ENCODE measurements at places on chromosomes 3 and 15.

- DNase-seq, result no peak
These were observed 17.5 kb upstream of the SPTSSB start for GRCh38 chr3:161388855-161389254.

GRCh38 chr3:30894521-30895251, at the start of gene GADL1:
TSS of gene GADL1 (minus strand) at chr3:30894661. CDS start at chr3:30894614, 47 bp downstream.
- peak; percentile 8 for DNase-seq

DNA sequence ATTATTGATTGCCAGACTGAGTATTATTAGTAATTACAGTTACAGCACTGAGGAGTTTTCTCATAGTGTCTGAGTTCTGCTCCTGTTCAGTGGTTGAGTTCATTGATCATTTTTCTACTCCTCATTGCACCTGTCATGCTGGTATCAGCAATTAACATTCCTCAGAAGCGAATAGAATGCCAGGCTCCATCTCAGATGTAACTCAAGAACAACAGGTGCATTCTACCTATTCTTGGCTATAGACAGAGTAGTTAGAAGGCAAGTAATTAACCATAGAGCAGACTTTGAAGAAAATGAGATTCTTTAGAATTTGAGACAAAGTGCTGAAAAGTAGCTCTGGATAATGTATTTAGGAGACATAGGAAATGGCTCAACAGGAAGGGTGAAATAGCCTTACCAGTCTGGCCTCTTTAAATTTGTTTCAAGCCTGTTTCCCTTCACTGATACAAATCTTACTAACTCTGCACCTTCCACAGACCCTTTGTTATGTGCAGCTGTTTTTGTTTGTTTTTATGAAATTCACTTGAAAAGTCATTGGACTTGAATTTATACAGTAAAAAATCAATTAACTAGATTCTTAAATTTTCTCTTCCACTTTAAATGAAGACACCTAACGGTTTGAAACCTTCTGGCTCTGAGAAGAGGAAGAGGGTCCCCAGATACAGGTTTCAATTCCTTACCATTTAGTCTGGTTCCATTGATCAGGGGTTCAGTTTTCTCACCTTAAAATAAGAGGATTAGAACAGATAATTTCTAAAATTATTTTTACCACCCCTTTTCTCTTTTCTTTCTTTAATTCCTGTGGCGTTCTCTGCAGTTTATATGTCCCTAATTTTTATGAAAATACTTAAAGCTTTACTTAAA, 109.6 kb downstream of the FNDC3B start:
- DNase-seq, result peak; percentile 67

DNA sequence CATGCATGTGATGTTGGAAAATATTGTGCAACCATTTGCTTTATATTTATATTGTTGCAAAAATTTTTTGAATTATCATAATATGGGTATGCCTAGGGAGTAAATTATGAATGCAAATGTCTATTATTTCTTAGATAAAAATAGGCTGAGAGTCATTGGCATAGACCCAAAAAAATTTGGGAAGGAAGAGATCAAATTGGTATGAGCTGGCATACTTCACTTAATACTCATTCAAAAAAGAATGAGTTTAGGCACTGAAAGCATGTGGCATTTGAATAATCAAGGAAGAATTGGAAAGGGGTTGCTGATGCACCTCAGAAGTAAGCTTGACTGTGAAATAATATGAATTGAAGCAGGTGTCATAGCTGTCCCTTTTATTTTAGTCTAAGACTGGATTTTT, 764.0 kb upstream of the DPPA4 start:
- DNase-seq, result no peak

GRCh38 chr3:160643994-160644393, 33.0 kb upstream of the ARL14 start:
- DNase-seq, result peak; percentile 14

- DNase-seq, result no peak
These were observed 33.4 kb downstream of the SH3BP5 start for GRCh38 chr3:15299036-15299435.

DNA sequence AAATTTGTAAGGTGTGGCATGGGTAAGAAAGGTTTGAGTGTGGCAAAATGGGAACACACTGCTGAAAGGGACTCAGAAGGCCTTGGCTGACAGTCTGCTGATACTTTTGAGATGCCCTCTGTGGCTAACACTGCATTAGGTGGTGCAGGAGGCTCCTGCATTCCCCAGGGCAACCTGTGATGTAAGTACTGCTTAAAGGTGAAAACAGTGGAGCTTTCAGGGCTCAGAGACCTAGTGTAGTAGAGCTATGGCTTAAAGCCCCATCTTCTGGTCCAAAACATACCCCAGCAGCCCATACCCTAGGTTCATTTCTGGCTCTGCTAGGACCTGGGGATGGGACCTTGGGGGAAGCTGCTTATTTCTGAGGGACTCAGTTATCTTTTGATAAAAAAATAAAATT, 374.1 kb downstream of the ERC2 start:
- no peak for DNase-seq

DNA sequence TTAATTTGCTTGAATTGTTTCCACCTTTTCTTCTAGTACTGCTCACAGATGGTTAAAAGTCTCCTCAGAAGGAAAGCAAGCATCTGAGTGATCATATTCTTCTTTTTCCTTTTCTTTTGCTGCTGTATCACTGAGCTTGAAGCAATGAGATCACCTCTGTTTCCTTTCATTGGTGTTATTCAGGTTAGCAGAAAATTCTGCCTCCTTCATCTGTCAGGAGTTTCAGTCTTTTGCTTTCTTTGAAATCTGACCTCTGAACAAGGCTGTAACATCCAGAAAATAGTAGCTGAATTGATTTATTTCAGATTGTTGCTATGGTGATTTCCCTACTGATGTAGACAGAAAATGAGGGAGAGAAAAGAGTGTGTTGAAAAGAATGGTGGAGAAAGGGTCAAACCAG, 343.0 kb downstream of the MFSD1 start:
- DNase-seq, result no peak

DNA sequence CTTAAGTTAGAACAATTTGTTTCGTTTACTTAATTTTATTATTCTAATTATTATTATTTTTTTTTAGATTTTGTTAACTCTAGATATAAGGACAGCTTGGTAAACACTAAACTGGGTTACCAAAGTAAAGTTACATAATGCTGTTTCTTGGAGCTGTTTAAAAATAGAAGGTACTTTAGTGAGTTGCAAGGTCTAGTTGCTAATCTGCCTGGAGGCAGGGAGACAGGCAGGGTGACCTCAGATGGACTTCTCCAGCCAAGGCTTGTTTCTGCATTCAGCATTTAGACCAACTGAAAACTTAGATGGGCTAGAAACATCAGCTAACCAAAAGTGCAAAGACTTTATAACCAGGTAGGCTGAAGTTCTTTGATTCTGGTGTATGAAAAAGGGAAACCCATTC, 336.4 kb upstream of the GRM7 start:
- DNase-seq, result no peak

DNA sequence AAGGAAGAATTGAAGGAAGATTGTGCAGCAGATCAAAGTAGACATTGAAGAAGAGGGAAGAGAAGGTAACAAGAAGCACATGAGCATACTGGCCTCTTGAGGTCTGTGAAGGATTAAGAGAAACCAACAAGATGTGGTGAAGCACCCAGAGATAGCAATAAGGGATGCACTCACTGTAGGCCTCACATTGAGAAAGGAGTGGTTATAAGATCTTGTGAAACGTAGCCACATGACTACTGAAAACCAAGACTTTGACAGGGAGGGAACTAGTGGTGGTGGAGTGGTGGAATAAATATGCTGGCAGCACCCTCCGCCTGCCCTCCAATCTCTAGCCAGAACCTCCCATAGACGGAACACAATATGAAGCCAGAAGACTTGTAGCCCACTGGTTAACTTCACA, 651.2 kb downstream of the DIPK2A start:
- no peak for DNase-seq

DNA sequence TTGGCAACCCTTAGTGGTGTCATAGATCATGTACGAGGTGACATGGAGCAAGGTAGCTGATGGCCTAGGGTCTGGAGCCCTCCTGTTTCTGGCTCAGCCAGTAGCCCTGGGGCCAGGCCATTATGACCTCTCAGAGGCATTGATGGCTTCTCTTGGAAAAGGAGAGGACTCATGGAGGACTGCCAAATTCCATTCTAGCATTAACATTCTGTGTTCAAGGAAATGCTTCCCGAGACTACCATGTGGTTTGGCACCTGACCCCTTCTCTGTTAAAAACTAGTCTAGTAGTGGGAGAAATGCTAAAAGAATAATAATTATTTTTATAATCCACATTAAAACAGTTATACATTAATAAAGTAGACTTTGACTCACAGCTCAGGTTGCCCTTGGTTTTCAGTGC, 40.2 kb upstream of the ADAMTSL3 start:
- no peak for DNase-seq

DNA sequence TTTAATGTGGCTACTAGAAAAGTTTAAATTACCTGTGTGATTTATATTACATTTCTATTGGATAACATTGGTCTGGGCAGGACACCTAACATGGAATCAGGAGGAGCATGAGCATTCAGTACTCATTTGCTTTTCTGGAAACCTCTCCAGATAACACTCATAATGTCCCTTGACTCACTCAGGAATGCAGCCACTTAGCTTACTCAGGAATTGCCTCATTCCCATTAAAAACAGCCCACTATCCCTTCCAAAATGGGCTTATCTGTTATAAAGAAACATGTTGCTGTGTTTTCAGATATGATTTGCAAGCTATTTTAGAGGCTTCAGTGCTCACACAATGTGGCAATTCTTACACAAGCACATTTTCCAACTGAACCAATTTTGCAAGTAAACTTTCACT, 17.1 kb downstream of the GBE1 start:
- DNase-seq, result peak; percentile 93

GRCh38 chr3:189849262-189849661, 218.1 kb downstream of the TP63 start:
- DNase-seq, result no peak

- DNase-seq, result no peak
These were observed 5.3 kb downstream of the SEMA7A start for GRCh38 chr15:74428442-74428787.

DNA sequence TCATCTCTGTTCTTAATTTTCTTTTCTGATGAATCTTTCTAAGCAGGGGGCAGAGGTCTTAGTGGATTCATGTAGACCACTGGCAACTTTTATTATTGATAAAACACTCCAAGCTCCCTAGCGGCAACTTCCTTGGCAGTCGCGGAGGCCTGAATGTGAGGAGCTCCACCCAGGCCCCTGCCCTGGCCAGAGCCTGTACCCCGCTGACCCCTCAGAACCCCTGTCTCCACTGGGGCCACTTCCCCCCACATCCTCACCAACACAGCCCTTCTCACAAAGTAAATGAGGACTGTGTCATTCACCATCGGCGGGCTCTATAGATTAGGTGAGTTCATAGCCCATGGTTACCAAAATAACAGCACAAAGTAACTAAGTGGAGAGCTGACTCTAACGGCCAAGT, 111.6 kb downstream of the TPRA1 start:
- no peak for DNase-seq

DNA sequence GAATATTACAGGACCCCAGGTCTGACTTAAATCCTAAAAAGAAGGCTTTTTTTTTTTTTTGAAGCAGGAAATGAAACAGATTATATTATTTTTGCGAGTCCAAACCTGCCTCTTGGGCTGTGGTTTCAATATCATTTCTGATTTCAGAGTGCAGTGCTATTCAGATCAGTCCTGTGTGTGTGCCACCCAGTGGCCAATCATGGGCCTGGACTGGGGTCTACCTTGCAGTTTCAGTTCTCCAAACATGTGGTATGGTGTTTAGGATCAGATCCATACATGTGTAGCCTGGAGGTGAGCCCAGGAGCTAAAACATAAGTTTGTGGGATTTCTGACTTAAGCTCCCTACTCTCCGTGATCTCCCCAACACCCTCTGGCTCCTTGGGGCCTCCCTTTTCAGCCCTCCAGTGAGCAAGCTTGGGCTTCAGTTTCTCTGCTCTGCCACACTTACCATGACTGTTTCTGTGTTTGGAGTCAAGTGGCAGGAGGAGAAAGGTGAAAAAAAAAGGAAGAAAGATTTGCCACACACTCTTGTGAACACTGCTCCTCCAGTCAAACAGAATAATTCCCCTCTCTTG, 12.1 kb upstream of the THSD4 start:
- DNase-seq, result peak; percentile 38

DNA sequence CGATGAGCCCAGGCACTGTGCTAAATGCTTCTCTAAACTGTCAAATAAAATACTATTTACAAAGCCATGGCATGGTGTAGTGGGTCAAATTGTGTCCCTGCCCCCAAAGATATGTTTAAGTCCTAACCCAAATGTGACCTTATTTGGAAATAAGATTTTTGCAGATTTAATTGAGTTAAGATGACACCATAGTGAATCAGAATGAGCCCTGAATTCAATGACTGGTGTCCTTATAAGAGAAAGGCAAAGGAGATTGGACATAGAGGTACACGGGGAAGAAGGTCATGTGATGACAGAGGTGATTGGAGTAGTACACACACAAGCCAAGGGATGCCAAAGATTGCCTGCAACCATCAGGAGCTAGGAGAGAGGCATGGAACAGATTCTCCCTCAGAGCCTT, 121.6 kb upstream of the VEPH1 start:
- DNase-seq, result no peak

- no peak for DNase-seq
These were observed 77.5 kb downstream of the CHSY1 start for GRCh38 chr15:101174152-101174920.

- peak; percentile 40 for DNase-seq
These were observed 23.5 kb upstream of the TNFSF10 start for GRCh38 chr3:172546628-172547214.

GRCh38 chr15:88900309-88900981, 5.1 kb upstream of the HAPLN3 start:
- no peak for DNase-seq

DNA sequence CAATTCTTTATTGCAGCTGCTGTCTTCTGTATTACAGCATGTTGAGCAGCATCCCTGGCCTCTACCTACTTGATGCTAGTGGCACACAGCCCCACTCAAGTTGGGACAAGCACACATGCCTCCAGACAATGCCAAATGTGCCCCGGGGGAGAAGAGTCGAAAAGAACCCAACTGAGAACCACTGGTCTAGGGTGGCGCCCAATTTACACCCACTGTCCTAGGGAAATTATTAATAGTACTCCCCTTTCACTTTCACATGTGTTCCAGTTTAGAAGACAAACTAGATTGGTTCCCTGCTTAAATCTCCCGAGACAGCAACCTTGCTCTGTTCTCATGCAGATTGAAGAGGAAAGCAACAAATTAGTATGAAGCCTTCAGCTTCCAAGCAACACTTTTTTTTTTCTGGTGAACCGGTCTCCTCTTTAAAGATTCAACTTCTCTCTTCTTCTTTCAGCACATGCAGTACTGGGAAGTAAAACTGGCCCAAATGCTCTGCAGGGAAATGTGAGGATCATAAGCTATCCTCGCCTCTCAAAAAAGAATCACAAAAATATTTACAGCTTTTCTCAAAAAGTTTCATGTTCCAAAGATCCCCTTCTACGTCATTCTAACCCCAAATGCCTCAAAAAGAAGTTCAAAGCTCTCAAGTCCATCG, 823.9 kb upstream of the CFAP20DC start:
- DNase-seq, result no peak

GRCh38 chr3:126857928-126858327, 125.0 kb upstream of the PLXNA1 start:
- DNase-seq, result no peak

GRCh38 chr15:96162322-96162721, 168.2 kb upstream of the NR2F2 start:
- no peak for DNase-seq

GRCh38 chr15:61033940-61034677, 195.0 kb downstream of the RORA start:
- peak; percentile 88 for DNase-seq

Data from endothelial cell of umbilical vein (primary cell).